NCI-H524 (cell line): ENCODE measurements at places on chromosomes 1 and 21.

DNA sequence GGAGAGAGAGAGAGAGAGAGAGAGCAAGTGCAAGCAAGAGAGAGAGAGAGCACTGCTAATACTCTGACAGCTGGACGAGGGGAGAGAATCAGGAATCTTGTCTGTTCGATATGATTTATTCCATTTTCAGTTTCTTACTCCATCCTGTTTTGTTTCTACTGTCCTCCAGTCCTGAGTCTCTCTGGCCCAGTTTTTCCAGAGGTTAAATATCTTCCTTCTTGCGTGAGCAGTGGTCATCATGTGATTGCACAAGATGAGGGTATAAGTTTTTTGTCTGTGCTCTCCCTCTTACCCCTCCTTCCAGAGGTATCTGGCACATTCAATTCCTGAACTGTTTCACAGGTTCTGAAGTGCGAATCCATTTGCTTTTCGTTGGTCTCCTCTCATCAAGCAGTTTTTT is 16.8 kb downstream of the UBE2U start:
- DNase-seq: no peak

DNA sequence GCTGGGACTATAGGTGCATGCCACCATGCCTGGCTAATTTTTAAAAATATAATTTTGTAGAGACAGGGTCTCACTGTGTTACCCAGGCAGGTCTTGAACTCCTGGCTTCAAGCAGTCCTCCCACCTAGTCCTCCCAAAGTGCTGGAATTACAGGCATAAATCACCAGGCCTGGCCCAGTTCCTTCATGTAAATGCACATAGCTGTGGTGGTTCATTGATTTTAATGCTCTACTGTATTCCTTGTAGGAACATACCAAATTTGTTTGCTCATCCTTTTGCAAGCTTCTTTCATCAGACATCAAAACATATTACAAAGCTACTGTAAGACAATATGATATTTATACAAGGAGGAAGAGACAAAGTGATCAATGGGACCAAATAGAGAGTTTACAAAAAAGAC is 237.5 kb upstream of the ESRRG start:
- DNase-seq: no peak

DNA sequence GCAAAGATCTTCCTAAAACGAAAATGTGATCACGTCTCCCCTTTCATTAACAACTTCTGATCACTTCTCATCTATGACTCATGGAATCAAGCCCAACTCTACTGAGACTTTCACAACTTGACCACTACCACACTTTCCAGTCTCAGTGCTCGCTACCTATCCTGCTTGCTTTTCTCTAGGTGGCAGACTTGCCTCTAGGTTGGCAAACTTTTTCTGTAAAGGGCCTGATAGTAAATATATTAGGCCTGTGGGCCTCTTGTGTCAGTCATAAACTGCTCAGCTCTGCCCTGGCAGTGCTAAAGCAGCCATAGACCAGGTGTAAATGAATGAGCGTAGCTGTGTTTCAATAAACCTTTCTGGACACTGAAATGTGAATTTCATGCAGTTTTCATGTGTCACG is 21.5 kb upstream of the HMGB4 start:
- DNase-seq: peak; percentile 4

- peak; percentile 44 for DNase-seq
Observed at GRCh38 chr21:26148071-26148839, 22.3 kb downstream of the APP start.

DNA sequence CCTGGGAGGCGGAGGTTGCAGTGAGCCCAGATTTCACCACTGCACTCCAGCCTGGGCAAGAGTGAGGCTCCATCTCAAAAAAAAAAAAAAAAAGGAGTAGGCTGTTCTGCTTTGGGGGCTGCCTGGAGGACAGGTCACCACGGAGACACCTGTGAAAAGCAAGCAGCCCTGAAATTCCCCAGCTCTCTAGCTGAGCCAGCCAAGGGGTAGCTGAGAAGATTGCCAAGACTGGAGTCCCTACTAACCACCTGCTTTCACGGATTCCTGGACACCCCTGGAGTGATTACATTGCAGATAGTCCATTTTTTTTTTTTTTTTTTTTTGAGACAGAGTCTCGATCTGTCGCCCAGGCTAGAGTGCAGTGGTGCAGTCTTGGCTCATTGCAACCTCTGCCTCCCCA is 12.5 kb downstream of the GPX7 start:
- DNase-seq: no peak

- peak; percentile 18 for DNase-seq
Observed at GRCh38 chr1:5745800-5746610, 246.2 kb downstream of the NPHP4 start.

GRCh38 chr1:229237320-229237719 is 33.6 kb upstream of the RAB4A start:
- no peak for DNase-seq

GRCh38 chr1:66511118-66511517 is 22.8 kb upstream of the SGIP1 start:
- no peak for DNase-seq
